ENCODE measurements at places on chromosomes 3 and 15.

DNA sequence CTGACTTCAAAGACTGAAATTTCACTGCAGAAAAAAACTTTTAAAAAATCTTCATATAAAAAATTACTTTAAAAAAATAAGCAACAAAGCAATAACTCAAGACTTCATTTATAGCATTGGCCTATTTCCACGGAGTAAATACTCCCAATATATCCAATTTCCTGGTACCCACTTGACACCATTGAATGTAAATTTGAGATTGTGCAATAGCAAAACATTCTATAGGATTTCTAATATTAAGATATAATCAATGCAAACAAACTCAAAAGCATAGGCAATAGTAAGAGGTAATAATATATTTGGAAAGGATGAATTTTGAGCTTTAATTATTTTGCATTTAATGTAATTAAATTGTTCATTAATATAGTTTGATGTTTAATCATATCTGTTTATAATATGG, 148.0 kb upstream of the CNTN6 start:
- no peak for DNase-seq

GRCh38 chr3:126665221-126665936, 10.5 kb upstream of the TXNRD3 start:
- DNase-seq = no peak

- DNase-seq = no peak
Observed at GRCh38 chr3:129683201-129683600, 76.7 kb upstream of the PLXND1 start.

GRCh38 chr3:118544458-118544857, 490.2 kb downstream of the IGSF11 start:
- no peak for DNase-seq

DNA sequence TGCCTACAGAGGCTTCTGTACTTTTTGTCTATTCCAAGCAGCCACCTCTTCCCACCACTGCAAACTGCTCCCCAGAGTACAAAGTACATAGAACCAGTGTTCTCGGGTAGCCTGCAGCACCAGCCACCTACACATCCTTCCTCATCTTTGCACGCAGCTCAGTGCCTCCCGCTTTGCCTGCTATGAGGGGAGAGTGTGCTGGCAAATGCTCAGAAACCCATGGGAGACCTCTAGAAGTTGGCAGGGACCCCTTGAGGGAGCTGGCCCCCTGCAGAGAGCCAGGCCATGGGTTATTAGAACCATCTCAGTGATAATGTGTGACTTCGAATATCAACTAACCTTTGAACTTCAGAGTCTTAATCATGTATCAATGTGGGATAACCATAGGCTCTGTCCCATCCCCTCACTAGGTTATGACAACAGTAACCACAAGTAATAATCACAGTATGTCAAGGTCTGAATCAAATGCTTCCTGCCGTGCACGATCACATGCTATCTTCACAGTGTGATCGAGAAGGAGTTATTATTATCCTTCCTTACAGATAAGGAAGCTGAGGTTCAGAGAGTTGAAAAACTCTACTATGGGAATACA, 22.8 kb upstream of the SMAD3 start:
- DNase-seq = no peak

- no peak for DNase-seq
Observed at GRCh38 chr3:67015702-67016484, 17.8 kb downstream of the KBTBD8 start.

DNA sequence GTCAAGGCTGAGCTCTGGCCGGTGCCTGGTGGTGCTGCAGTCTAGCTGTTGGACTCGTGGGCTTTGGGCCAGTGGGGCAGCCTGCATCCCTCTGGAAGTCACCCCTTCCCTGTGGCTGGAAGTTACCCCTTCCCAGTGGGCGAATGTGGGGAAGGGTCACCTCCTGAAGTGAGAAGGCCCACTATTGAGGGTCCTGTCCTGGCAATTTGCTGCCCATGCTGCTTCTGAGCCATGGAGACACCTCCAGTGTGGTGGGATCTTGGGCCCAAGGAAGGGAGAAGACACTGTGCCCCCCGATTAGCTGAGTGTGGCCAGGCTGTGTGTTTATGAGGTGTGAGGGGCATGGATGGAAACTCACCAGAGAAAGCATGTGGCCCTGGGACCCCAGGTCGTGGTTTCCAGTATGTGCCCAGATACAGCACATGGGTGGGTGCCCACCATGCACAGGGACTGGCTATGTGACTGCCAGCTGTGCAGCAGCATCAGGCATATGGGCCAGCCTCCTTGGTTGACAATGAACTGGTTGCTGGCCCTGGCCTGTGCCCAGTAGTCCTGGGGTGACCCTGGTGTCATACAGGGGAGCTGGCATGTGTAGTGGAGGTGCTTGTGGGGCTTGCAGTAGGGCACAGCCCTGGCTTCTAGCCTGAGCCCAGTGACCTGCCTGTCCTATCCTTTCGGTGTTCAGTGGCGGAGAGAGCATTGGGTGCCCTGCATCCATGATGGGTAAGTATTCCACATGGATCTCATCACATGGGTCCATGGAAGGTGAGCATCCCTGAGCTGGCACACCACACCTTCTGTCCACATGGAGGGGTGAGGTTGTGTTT, 221.2 kb downstream of the SNRPN start:
- no peak for DNase-seq

DNA sequence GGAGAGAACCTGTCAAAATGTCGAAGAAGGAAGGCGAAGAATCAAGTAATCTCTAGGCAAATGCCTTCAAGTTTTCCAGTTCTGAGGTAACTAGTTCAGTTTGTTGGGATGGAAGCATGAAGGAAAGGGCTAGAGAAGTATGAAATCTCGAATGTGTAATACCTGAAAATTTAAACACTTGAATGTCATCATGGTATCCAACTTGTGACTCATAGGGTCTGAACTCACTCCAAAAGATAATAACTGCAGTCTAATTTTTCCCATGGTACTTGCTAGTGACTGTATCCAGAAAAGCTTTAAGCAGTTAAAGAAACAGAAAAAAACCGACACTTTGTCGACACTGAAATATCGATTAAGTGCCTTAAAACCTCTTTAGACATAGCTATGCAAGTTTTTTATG, 102.9 kb upstream of the CHRM5 start:
- DNase-seq = no peak

GRCh38 chr3:115518100-115518852, 105.0 kb upstream of the GAP43 start:
- no peak for DNase-seq

- DNase-seq = no peak
Observed at GRCh38 chr15:65757256-65757655, 34.8 kb downstream of the DENND4A start.

DNA sequence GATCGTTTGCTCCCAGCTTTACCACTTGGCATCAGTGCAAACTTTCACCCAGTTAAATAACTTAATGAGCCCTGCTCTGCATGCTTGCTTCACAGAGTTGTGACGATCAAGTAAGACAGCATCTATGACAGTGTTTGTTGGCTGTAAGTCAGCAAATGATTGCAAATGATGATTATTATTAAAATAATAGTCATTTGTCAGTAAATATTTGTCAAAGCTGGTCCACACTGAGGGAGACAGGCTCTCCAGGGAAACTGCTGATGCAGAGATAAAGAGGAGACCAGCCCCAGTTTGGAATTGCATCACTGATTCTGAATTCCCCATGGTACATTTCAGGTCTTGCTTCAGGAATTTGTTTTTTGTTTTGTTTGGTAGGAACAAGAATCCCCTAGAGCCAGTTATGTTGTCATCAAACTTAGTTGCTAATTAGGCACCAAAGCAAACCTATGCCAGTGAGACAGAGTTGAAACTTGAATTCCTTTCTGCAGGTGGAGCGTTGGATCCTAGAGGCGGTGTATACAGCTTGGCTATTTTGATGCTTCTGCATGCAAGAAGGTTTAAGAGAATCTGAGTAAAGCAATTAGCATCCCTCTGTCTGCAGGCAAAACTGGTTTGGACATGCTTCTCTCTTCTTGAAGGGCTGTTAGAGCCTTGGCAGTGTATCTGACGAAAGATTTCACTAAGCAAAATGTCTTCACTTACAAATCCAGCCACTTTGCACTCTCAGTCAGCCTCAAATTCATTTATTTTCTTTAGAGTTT, 338.6 kb upstream of the TPRG1 start:
- no peak for DNase-seq

DNA sequence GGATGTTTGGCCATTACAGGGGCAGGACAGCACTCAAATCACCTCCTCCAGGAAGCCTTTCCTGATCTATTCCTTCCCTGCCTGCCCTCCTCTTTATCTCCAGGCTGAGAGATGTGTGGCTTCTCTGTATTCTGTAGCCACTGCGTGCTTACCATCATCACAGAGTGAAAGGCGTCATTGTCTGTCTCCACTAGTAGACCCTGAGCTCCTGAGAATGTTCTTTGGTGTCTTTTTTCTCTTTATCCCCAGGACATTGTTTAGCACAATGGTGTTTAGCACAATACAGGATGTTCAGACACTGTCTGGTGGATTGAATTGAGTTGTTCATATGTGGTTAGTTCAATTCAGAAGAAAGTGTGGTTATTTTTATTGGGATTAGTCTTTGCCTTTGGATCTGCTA, 26.2 kb upstream of the LARS2 start:
- DNase-seq = no peak

- DNase-seq = no peak
Observed at GRCh38 chr3:18010001-18010400, 267.6 kb upstream of the TBC1D5 start.

DNA sequence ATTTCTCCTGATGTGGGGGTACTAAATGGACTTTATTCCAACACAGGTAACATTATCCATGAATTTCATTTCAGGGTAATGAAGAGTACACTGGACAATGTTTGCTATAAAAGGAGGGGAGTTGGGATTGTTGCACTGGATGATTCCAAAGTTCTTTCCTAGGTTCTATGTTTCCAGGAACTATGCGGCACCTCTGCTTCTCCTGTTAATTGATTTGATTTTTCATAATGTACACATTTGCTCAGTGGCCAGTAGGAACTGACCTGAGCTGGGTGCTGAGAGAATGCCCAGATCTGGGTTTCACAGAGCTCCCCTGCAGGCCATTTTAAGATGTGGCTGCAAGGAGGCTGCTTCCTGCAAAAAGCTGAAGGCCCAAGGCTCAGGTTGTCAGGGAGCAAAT, 171.7 kb downstream of the KLF13 start:
- DNase-seq = no peak

DNA sequence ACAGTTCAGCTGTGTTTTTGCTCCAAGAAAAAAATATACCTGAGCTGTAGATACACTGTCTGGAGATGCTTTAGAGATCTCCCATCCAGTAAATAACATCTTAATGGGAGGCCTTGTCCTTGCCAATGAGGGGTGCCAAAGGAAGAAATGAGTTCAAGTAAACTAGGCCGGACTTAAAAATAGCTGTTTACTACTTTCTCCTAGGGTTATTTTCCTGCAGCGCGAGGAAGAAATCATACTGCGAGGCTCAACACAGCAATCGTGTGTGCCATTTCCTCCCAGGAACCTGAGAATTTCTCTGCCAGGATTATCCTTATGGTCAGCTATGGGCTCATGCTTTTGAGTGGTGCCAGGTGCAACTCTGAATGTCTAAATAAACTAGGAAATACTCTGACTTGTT, 71.9 kb downstream of the CMTM8 start:
- no peak for DNase-seq

- no peak for DNase-seq
Observed at GRCh38 chr3:120831066-120831465, 76.9 kb upstream of the STXBP5L start.

- no peak for DNase-seq
Observed at GRCh38 chr3:129429080-129429451, 630 bp upstream of the EFCAB12 start.

GRCh38 chr3:12828751-12829150, 12.6 kb downstream of the RPL32 start:
- no peak for DNase-seq

- no peak for DNase-seq
Observed at GRCh38 chr3:127658234-127658633, 14.5 kb upstream of the ABTB1 start.

DNA sequence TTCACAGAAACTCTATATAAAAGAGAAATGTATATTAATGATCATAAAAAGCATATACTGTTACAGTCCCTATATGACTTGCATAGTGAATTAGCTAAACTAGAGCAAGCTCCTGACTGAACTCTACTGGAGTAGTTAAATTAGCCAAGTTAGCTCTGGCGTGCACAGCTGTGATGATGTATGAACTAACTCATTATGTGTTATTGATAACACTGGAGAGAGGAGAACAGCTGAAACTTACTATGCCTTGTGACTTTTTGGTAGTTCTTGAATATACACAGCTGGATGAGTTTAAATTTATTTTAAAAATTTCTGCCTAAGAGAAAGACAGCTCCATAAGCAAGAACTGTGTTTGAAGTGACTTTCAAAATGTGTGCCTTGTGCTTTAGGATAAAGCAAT, 8.1 kb downstream of the TIPARP start:
- no peak for DNase-seq

GRCh38 chr3:121835465-121835801, 424 bp downstream of the EAF2 start:
- no peak for DNase-seq

GRCh38 chr3:32725721-32726120, 40.7 kb downstream of the CNOT10 start:
- no peak for DNase-seq

DNA sequence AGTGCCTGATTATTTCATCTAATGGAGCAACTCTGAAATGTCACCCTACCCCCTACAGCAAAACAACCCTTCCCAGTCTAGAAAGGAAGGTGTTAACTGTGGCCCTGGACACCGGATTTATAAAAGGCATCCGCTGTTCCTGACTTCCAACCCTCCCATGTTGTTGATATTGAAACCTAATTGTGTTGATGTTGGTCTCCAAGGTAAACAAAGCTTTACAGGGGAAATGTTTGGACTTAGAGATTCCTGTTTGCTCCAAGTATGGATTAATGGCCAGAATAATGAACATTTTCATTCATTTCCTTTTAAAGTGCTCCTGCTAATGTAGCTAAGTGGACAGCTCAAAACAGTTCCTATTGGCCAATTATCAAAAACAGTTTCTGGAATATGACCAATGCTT, 19.4 kb upstream of the LMCD1 start:
- no peak for DNase-seq

- no peak for DNase-seq
Observed at GRCh38 chr3:4573153-4573552, 80.0 kb downstream of the ITPR1 start.

- DNase-seq = no peak
Observed at GRCh38 chr3:120025520-120025919, 68.7 kb downstream of the GSK3B start.

Data from GM12891 (cell line).